ENCODE measurements at places on chromosomes 12 and 14. TPM values are rescaled to one million over a fixed set of nuclear protein-coding genes. Genes with fewer than 3 reads are reported as not detected.

- DNase-seq: no peak
Measured at GRCh38 chr14:105891221-105891602, 364.8 kb downstream of the TMEM121 start.

PLEKHG7 gene
- total RNA-seq: 0.15 TPM

- no peak for DNase-seq
Measured at GRCh38 chr14:61201171-61201570, 80.0 kb downstream of the TMEM30B start.

- no peak for DNase-seq
Measured at GRCh38 chr12:51883998-51884675, 3.8 kb upstream of the ANKRD33 start.

- no peak for DNase-seq
Measured at GRCh38 chr12:95339086-95339788, 121.6 kb downstream of the VEZT start.

DNA sequence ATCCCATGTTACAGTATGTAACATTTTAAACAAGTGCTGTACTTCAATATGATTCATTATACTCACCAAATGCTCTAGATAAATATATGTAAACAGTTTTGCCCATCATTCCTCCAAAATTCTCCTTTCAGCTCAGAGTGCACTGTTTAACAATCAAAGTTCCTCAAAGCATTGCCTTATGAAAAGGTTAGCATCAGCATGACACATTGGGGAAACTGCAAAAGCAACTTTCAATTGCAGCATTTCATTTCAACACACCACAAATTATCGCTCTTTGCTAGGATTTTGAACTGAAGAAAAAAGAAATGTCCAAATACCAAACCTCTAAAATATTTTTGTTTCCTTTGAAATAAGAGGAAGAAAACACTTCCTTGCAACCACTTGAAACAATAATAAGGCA is 413.2 kb downstream of the FLRT2 start:
- no peak for DNase-seq

GRCh38 chr14:102684298-102684663 is 91.8 kb downstream of the RCOR1 start:
- no peak for DNase-seq

ACTR10 gene
- total RNA-seq: 69.4 TPM

CMKLR1 gene
- total RNA-seq: 30.2 TPM

DNA sequence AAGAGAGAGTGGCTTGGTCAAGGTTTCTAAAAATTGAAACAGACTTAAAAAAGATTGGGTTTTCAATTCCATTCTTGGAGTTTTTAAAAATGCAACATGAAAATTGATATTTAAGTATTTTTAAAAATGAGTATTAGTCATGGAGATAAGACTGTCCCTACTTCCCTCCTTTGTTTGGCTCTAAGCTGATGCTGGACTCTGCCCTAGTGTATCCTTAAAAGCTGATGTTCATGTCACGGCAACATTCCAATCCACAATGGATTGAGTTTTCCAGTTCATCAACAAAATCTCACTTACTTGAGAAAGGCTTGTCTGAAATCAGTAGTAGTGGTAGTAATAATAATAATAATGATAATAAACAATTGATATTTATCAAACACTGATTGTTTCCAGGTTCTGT is 119.0 kb upstream of the SLC38A2 start:
- no peak for DNase-seq

- no peak for DNase-seq
Measured at GRCh38 chr12:46230306-46230705, 38.5 kb downstream of the SLC38A1 start.

AVPR1A gene
- total RNA-seq: 7.5 TPM

DNA sequence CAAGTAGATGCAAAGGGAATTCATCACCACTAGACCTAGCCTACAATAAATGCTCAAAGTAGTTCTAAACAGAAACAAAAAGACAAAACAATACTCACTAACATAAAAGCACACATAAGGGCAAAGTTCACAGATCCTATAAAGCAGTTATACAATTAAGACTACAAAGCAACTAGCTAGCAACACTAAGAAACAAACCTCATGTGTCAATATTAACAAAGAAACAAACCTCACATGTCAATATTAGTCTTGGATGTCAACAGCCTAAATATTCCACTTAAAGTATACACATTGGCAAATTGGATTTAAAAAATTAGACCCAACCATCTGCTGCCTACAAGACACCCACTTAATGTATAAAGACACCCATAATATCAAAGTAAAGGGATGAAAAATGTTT is 152.7 kb downstream of the KCNK10 start:
- DNase-seq: no peak

DNA sequence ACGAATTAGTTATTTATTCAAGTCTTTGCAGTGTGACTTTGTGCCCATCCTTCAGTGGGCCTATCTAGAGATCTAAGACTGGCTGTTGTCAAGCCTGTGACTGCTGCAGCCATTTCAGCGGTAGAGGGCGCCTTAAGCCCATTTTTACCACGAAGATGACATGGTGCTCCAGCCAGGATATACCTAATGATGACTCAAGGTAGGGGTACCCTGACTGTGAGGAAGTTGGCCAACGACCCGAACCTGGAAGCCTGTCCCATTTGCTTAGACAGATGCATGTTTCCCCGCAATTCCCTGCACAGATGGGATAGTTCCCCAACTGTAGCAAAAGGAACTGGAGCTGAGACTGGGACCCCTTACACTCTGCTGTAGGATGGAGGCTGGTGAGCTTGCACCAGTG is 41.3 kb downstream of the RAB3IP start:
- DNase-seq: no peak

OLR1 gene
- 3.3 TPM for total RNA-seq

- no peak for DNase-seq
Measured at GRCh38 chr12:111904446-111904975, 62.5 kb downstream of the MAPKAPK5 start.

DNA sequence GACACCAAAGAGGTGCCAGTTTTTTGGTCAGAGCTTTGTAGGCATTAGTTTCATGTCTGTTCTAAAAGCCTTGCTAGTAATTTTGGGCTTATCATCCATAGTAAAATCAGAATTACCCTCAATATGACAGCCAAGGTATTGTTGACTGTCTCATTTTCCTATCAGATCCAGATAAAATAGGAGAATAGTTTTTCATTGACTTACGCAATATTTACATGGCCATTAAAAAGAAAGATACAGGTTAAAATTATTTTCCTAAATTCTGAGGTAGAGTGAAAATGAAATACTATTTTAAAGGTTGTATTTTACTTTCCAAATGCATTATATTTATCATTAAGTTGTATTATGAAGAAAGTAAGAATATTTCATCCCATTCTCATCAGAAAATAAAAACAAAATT is 203.7 kb downstream of the LRFN5 start:
- no peak for DNase-seq

MGP gene
- 5,040 TPM for total RNA-seq

DAO gene
- total RNA-seq: not detected

OGFOD2 gene
- total RNA-seq: 16.5 TPM

GRCh38 chr12:110860833-110861296 is 14.1 kb downstream of the CCDC63 start:
- no peak for DNase-seq

CMA1 gene
- total RNA-seq: 7.2 TPM

KCNC2 gene
- 0.29 TPM for total RNA-seq

DNA sequence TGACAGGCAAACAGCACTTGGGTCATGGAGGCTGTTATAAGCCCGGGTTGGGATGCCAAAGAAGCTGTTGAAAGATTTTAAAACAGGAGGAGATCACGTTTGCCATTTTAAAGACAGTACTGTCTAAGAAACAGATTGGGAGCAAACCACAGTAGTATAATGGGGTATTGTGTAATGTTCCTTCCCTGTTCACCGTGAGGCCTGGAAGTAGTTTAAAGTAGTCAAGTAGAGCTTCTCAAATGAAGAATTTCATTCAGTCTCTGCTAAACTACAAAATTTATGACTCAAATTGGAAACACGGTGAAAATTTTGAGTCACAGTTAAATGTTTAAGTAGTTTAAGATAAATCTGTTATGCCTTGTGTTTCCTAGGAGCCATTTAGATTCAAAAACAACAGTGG is 35.8 kb downstream of the ATP2A2 start:
- no peak for DNase-seq

LMO3 gene
- 6.9 TPM for total RNA-seq

DNA sequence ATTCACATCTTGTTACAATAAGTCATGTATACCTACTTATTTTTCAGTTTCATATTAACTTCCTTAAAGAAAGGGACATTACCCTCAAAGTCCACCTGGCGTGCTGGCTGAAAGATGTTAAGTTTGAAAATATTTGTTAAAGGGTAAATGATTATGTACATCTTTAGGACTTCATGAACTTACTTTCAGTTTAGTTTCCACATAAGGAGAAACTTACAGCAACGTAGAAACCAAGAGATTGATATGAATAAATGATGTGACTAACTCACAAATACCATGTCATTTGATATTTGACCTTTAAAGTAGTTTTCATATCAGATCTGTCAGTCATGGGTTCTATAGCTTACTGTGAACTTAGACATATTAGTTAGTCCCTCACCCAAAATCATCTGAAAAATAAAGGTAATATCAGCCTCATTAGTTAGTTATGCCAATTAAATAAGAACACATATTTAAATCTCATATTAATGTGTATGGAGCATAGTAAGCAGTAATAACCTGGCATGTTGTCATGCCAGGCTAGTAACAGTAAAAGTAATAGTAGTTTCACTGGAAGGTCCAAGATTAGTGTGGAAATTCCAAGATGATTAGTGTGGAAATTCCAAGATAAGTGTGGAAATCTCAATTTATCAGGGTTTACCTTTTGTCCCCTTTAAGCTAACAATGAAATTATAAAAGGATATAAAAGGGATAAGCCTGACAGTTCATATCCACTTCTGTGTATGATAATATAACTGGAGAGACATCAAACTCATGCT is 1.9 kb upstream of the CLEC2D start:
- DNase-seq: no peak

GRCh38 chr12:46110223-46110611 is 119.8 kb upstream of the SCAF11 start:
- no peak for DNase-seq

- peak; percentile 64 for DNase-seq
Measured at GRCh38 chr12:26845057-26845666, 12.2 kb upstream of the ITPR2 start.

TMPO gene
- total RNA-seq: 42.9 TPM

PUS7L gene
- 7.8 TPM for total RNA-seq

DNA sequence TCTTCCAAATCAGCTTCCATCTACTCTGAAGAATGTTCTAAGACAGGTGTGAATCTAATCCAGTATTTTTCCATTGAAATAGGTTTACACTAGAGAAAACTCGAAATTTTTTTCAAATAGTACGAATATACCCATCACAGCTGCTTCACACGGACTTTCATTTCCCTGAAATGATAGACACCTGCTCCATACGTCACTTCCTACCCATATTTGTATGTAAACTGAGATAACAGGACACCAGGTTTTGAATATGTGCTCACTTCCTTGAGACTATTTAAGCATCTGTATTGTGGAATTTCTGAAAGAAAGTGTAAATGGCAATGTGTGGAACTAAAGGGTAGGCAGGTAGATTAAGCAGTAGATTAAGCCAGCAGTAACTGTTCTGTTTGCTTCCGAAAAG is 13.4 kb upstream of the ITPR2 start:
- no peak for DNase-seq

DNA sequence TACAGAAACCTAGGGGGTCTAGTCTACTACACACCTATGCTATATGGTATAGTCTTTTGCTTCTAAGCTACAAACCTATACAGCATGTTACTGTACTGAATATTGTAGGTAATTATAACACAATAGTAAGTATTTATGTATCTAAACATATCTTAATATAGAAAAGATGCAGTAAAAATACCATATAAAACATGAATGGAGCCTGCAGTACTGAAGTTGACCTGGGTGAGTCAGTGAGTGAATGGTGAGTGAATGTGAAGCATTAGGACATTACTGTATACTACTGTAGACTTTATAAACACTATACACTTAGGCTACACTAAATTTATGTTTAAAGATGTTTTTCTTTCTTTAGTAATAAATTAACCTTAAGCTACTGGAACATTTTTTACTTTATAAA is 13.1 kb upstream of the ABCD2 start:
- no peak for DNase-seq

- no peak for DNase-seq
Measured at GRCh38 chr14:33709711-33710110, 241.2 kb downstream of the EGLN3 start.

ORMDL2 gene
- 28.5 TPM for total RNA-seq

IL31 gene
- total RNA-seq: not detected

C12orf54 gene
- total RNA-seq: 0.64 TPM

GRCh38 chr12:114263056-114263805 is 142.7 kb downstream of the TBX5 start:
- no peak for DNase-seq

DNA sequence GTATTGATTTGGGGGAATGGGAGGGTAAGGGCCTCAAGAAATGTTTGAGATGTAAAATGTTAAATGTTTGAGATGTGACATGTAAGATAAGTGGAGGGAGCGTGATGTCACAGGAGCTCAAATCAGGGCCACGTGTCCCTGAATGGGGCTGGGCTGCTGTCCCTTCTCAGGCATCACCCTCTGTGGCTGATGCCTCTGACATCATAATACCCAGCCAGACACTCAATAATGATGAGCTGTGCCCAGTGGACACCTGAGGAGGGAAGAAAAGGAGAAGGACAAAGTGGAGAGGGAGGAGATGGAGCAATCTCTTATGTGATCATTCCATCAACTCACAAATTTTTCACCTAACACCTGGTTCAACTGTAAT is 120.8 kb downstream of the SAMD4A start:
- no peak for DNase-seq

DNA sequence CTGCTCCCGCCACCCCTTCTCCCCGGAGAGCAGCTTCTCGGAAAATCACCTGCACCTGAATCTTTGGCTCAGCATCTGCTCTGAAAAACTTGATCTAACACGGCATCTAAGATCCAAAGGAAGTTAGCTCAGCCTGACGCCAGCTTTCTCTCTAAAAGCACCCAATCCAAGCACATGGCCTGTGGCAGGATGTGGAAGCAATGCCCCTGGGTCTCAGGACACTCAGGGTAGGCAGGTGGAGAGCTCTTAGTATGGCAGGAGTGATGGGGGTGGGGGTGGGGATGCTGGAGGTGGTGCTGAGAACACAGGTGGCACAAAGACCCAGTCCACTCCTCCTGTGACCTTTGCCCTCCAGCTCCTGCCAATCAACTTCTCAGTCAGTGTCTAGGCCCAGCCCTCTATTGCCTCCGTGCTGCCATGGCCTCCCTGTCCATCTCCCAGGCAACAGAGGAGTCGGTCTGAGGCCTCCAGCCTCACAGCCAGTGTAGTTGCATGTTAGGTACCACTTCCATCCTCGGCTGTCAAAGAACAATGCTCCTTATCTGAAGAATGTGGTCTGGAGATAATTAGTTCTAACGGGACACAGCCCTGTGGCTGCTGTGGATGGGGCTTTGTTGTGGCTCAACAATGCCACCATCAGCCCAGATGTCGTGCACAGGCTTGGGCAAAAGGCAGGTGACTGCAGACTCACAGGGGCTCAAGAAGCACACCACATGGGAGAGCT is 180.0 kb upstream of the C14orf180 start:
- no peak for DNase-seq

MYBPC1 gene
- total RNA-seq: 92.2 TPM

DNA sequence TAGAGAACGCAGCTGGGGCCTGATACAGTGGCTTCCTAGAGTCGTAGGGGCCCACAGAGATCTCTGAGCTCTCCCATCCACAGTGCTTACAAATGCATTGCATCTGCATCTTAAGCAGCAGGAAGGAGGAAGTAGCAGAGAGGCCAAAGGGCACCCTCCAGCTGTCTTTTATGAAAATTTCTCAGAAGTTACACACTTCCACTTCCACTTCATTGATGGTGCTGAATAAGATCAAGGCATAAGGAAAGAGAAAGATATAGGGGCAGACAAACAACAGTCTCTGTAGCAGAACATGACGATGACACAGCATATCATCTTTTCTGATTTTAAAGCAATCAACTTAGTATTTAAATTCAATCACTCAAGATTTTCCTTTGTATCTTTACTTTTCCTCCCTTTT is 51.6 kb upstream of the ABCC9 start:
- no peak for DNase-seq

CFL2 gene
- total RNA-seq: 75.2 TPM
